ENCODE measurements at places on chromosomes 5 and 9.

GRCh38 chr5:125011419-125011818 lies 265.0 kb upstream of the ZNF608 start:
- DNase-seq = no peak

DNA sequence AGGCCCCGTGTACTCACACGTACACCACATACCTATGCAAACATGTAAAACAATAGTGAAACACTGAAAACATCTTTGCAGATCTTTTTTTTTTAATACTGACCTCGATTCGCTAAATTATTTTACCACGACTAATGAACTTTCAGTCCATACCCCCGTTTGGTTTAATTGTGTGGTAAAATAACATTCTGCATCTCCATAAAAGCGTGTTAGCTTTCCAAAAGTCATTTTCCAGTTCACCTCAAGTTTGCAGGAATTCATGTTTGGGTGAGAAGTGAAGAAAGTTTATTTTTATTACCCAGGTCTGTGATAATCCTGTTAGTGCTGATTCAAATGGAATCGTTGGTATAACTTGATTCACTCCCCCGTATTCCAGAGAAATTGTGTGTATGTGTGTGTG lies 652 bp downstream of the ARSK start:
- DNase-seq = no peak

DNA sequence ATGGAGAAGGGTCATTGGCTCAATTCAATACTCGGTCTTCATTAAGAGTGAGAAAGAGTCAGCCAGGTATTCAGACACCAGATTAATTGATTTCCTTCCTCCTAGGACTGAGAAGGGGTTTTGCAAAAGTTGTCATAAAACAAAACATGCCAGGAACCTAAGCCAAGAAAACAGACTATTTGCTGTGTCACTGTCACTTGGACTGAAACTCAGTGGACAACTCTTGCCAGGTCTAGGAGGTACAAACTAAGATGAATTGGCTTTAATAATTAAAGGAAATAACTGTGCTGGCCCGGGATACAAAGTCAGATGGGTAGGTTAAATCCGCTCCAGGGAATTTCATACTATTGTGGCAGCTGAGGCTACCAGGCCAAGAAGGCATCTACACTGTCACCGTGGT lies 71.1 kb upstream of the TBC1D9B start:
- no peak for DNase-seq

DNA sequence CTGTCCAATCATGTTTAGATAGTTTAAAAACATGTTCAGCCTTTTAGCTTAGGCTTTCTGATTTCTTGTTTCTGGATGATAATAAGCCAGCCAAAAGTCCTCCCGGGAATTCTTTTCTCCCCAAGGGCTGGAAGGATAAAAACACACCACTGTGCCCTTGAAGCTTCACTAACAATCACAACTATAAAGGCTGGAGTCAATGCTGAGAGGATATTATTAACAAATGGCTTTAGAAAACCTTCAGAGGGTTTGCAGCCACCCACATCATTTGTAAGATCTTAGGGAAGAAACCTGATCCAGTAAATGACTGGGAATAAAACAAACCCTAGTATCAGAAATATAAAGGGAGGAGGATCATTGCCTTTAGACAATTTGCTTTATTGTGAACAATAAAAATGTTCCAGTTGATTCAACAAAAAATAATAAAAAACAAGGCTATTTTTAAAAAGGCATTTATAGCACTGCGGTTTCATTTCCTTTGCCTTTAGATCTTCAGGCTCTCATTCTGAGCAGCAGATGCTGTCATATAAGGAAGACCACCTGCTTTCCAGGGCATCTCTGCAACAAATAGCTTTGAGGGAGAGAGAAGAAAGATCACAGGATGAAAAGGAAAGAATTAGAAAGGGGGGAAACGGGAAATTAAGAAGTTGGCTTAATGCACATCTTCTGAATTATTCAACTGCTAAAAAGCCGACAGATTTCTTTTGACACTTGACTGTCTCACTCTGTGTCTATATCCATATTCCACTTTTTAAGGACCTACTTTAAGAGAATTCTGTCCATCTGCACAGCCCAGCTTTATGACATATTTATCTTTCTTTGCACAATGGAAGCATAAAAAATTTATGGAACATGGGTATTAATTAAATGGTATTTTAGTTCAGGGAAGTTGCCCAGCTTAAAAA lies 277.2 kb upstream of the SLC24A2 start:
- DNase-seq = no peak

GRCh38 chr9:123978981-123979380 lies 32.6 kb upstream of the LHX2 start:
- DNase-seq = no peak

DNA sequence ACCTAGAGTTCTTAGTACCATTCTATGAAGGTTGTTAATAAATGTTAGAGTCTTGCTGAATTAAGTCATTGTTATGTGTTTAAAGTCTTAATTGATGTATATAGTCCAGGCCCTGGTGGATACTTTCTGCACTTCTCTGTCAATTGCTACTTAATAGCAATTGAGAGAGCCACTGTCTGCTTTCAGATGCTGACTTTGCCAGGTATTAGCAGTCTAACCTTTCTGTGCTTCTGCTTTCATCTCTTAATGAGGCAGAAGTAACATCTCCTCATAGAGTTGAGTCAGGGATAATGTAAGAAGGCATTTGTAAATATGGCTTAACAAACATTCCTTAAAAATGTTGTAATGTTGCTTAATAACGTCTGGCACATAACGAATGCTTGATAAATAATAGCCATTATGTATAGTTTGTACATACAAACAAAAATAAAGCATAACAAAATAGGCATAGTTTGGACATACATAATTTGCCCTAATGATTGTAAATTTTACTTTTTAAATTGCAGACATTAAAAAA lies 28.3 kb downstream of the RASGRF2 start:
- DNase-seq = no peak

- no peak for DNase-seq
Measured at GRCh38 chr5:173884402-173885053, 3.6 kb upstream of the CPEB4 start.

DNA sequence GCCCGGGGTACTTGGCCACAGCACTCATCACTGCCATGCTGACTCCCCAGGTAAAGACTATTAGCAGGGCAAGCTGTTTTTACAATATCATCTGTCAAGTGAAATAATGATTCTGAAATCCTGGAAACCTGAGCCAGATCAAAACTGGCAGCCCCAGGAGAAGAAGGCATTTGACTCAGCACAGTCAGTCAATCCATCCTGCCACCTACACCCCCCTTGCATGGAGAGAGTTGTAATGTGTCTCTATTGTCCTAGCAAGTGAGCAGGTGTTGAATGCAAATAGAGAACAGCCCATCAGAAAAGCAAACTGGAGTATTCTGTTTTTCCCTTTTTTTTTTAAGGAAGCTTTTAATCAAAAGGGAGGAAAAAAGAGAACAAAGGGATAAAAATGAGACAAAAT lies 291.2 kb downstream of the BRINP1 start:
- no peak for DNase-seq

- no peak for DNase-seq
Measured at GRCh38 chr5:112692472-112692871, 45.2 kb upstream of the APC start.

- no peak for DNase-seq
Measured at GRCh38 chr5:124614105-124614504, 132.3 kb downstream of the ZNF608 start.

DNA sequence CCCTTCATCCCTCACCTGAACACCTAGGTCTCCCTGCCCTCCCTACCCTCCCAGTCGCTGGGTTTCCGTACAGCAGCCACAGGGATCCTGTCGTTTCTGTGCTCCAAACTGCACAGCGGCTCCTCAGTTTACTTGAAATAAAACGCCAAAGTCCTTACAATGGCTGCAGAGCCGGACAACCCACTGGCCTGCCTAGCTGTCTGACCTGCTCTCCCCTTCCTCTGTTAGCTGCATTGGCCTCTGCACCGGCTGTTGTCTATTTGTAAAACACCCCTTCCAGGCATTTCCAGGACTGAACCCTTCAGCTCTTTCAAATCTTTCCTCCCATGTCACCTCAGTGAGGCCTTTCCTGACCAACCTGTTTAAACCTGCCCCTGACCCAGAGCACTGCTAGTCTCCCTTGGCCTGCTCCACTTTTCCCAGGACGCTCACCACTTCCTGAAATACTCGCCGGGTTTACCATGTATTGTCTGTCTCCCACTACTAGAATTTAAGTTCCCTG lies 9.1 kb upstream of the MGAT1 start:
- DNase-seq = no peak

DNA sequence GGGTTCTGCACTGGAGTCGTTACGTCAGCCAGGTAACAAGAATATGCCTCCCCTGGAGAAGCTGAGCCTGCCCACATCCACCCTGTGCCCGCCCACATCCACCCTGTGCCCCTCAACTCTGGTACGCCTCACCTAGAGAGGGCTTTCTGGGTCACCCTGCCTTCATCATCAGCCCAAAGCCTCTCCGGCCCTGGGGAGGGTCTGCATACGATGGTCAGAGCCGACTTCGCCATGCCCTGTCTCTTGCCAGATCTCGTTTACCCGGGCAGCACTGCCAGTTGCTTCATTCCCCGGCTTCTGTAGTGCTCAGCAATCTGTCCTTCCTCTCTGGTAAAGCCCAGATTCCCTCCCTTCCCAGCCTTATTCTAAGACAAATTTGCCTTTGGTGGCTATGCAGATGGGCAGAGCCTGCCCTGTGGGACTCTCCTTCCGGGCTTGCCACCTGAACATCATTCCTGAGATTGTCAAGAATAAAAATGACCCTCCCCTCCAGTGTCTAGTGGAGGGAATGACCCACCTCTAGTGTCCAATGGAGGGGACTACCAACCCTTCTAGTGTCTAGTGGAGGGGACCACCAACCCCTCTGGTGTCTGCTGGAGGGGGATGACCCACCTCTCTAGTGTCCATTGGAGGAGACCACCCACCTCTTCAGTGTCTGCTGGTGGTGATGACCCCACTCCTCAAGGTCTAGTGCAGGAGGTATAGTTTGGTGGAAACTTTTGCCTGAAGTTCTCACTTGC lies 3.4 kb downstream of the PLEKHG4B start:
- no peak for DNase-seq

DNA sequence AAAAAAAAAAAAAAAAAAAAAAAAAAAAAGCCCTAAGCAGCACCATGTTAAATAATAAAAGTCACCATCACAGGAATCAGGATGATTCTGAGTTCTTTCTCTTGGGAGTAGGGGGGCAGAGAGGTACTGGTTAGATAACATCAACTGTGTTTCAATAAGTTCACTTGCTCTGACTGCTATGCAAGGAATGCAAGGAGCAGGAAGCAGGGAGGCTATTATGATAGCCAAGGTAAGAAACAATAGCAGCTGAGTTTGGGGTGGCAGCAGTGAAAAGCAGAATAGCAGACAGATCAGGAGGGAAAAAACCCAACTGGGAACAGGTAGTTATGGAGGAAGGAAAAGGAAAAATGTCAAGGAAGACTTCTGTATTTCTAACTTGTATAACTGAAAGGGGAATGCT lies 8.2 kb downstream of the CEP120 start:
- no peak for DNase-seq

DNA sequence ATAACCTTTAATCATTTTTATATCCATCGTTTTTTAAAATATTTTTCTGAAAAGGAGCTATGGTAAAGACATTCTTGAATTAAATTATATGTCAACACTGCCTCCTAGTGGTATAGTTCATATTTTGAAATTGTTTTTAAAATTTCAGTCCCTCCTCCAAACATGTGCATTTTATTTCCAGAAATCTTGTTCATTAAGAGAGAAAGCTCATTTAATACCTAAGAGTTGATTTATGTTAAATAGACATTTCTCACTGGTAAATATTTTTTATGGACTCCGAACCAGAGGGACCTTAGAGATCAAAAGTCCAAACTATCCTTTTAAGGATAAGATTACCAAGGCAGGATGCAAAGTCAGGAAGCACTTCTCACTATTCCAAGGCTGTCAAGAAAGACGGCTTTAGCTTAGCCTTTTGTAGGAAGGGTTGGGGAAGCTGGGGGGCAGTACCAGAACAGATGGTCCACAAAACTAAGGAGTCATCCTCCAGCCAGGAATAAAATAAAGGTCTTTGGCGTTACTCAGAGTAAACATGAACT lies 21.6 kb downstream of the BHMT start:
- DNase-seq = no peak

DNA sequence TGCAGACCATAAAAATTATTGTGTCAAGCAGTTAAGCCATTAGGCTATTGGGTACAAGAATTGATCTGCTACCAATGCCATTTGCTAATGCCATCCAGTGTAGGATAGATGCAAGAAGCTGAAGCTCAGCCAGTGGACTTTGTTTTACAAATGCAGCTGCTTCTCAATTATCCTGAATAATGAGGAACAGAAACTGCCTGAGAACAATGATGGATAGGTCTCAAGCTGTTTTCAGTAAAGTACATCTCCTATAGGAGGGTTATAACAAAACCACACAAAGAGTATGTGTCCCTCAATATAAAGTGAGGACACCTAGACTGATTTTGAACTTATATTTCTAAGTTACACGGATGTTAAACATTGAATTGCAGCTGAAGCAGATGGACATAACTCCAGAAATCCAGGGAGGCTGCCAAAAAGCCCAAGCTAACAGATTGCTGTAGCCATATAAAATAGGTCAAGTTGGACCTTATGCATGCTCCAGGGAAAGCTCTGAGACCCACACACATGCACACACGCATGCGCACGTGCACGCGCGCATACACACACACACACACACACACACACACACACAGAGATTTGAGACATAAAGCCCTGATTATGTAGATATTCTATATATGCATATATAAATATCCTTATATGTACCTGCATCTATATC lies 482.7 kb upstream of the CD180 start:
- DNase-seq = no peak

DNA sequence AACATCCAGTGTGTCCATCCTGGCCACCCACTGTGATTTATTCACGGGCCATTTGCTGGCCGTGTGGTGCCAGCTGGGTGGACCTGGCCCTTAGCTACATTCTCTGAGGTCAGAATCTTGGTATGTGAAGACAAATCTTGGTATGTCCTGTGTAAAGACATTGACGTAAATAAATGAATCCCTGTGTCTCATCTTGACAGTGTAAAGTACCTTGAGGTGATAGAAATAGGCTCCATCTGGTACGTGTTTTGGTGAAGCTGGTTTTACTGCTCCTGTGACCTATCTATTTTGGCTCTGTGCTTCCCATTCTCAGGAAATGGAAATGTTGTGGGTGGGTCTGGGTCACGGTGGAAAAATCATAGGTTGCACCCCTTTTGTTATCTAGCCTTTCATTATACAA lies 245.4 kb upstream of the ANKH start:
- no peak for DNase-seq

DNA sequence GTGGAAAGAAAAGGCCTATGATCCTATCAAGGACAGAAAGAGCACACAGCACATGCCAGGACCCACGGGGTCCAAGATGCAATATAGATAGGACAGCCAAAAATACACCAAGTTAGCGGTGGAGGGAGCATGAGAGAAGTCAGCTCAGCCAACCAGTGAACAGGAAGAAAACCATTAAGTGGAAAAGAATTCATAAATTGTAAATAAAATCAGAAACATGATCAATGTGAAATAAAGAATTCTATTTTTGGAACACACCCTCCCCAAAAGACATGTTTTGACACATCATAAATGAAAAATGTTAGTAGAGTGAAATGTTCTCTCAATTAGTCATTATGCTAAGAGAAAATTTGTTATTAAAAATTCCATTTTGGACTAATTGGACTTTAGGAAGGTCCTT lies 35.6 kb downstream of the ATPSCKMT start:
- DNase-seq = no peak

Measured in cortex of kidney (tissue), 1 donor.